Activated T-cell treated with anti-CD3 and anti-CD28 coated beads, Interleukin-2, amount 50 U/mL, for 1 hour (primary cell): ENCODE measurements at places on chromosomes 6 and 20.

DNA sequence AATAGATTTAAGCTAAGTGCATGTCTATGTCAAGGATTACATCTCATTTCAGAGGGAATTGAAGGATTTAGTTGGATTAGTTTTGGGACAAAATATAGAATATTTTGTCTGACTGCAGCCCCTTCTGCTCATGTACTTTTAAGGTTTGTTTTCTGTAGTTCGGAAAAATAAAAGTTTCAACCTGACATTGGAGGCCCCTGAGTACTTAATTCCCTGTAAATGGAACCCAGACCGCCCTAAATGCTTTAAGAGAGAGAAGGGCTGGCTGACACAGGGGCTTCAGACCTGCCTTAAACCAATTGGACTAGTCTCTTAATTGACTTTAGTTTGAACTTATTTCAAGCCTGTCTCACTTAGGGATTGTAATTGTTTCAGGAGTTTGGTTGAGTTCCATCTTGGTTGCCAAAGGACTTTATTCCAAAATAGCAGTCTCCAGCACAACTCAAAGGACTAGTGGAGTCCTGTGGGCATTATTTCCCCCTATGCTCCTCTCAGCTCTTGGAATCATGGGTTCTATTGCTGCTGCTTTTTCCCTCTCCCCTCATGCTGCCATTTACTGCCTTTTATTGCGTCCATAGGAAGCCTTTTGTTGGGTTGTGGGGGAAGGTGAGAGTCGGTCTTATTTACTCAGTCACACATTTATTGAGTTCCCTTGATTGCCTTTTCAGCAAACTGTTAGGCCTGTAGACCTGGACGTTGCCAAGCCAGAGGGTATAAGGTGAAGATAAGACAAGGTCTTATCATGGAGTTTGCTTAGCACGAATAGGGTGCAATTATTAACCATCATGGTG, 14.5 kb downstream of the BRD2 start:
- DNase-seq = no peak

DNA sequence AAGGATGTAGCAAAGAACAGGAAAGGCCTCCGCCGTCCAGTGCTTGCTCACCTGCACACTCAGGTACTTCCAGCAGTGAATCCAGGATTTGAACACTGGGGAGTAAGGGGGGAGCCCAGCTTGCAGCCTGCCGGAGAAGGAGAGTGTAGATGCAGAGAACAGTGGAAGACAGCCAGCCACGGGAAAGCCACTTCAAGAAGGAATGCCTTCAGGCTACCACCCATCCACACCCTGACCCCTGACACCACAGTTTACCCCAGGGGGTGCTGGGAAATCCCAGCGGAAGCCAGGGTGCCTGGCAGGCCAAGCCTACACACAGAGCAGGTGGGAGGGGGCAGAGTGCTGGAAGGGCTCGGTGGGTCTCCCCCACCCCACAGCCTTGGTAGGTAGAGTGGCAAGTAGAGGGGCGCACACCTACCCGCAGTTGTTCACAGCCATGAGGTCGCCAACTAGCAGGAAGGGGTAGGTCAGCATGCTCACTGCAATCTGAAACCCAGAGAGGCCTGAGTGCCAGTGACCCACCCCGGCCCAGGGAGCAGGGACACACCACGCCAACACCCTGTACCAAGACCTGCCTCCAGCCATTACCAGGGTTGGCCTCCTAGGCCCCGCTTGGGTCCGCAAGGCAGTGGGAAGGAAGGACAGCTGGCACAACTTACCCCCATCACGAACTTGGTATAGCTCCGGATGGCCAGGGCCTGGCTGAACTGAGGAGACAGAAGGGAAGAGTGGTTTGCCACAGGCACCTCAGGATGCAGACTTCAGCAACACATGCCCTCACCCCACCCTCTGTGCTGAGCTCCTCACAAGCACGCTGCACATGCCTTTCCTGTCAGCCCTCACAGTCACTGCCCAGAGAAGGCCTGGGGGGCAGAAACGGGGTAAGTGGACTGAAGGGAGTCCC, 15.7 kb downstream of the PI16 start:
- no peak for DNase-seq

DNA sequence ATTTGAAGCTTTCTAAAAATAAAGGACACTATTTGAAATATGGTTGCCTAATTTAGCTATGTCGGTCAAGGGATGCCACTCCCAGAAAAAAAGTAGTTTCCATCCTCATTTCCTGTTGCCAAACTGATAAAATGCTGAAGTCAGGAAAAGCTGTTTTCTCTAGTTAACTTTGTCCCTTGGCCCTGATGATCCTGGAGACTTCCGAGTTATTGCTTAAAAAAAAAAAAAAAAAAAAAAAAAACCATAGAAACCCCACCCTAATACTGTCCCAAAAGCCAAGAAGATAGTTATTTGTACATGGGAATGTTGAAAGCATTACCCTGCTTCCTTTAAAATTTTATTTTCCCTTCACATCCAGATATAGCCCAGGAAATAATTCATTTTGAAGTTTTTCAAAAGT, 236.7 kb downstream of the SOD2 start:
- DNase-seq = no peak

GRCh38 chr20:54107181-54107580, 36.8 kb upstream of the BCAS1 start:
- no peak for DNase-seq

GRCh38 chr6:7911345-7911725, 747 bp upstream of the TXNDC5 start:
- DNase-seq = no peak

DNA sequence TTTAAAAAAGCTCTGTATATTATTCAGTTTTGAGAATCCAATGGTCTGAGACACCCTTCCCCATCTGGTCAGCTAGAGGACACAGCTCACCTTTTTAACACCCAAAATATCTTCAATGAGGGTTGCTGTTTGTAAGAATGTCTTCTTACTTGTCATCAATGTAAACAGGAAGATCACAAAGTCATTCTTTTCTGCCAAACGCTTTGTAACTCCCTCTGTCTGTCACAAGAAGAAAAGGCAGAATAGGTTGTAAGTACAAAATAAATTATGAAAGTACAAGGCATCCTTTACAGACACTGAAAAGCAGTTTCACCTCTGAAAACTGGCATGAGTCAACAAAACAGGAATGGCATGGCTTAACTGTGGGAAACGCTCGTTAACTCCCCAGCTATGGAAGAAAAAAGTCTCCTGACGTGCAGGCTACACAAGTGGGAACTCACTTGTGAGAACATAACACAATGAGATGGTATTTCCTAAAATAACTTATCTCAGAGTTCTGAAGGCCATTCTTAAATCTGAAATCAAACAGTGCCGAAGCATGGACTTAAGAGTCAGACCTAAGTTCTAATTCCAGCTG, 42.7 kb downstream of the TRPC4AP start:
- DNase-seq = no peak

- DNase-seq = no peak
Measured at GRCh38 chr6:5518936-5519491, 257.7 kb downstream of the FARS2 start.

GRCh38 chr6:10383331-10384090, 31.4 kb downstream of the TFAP2A start:
- no peak for DNase-seq

DNA sequence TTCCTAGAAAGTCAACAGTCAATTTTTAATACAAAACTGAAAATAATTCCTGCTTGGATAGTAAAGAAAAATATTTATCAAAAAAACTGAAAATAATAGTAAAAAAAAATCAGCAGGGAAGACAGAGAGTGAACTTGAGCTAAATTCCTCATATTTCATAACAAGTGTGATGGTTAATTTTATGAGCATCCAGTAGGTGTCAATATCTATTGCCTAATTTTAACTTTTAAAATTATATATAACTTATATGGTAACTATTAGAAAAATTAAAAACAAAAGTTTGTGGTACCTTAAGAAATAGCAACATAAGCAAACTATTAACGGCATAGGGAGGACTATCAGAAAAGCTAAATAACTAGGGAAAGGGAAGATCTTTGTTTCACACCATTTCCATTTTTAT, 2.1 kb downstream of the EPM2A start:
- DNase-seq = no peak

GRCh38 chr6:130982135-130982534, 80.9 kb downstream of the EPB41L2 start:
- no peak for DNase-seq

DNA sequence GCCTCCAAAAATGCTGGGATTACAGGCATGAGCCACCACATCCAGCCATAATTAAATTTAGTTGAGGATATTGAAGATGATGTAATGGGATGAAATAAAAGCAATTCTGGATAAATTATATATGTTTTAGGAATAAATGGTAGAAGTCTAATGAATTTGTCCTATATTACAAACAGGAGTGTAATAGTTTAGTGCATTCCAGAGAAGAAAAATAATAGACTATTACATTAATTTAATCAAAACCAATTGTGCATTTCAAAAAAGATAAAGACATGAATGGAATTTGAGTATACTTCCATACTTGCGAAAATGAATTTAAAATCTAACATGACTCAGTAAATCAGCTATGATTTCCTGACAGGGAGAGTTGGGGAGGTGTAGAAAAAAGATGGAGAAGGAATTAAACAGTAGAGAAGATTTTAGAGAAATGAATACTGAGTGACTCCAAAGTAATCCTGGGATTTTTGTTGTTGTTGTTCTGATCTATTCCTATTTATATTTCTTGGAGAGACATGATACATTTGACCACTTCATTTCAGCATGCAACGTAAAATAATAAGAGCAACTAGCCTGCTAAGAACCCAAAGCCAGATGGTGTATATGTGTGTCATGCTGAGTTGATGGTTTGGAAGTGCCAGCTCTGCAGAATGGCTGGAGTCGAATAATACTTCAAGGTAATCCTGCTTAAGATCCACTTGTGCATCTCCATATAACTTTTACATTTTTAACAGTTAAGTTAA, 67.4 kb downstream of the AIG1 start:
- DNase-seq = no peak

GRCh38 chr6:119161438-119161837, 83.0 kb upstream of the FAM184A start:
- no peak for DNase-seq

DNA sequence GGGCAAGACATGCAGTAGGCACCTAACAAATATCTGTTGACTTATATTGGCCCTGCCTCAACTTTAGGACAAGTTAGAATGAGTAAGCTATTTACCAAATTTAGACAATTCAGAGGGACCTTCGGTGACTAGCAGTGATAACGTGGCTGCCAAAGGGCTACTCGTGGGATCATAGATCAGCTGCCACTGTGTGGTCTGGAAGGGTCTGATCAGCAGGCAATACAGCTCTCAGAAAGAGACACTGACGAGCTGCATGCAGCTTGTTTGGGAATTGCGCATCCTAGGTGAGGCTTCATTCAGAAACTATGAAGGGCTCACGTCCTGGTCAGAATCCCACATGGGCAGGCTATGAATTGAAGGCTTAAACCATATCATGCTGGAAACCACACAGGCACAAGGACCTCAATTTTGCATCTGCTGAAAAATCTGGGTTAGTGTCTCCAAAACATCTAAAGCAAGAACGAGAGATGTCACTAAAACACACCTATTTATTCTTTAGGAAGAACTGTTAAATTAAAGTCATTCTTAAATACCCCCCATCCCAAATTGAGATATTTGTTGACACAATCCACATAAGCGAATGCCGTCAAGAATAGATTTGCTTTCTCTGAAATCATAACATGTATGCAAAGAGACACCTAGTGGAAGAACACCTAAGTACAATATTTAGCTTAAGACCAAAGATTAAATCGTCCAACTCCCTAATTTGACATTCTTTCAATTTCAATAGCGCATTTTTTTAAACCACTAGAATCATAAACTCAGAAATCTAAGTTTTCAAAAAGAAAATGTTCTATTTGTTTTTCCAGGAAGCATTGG, 79.6 kb downstream of the IPCEF1 start:
- no peak for DNase-seq

GRCh38 chr6:5896476-5897200, 110.1 kb downstream of the NRN1 start:
- DNase-seq = no peak

DNA sequence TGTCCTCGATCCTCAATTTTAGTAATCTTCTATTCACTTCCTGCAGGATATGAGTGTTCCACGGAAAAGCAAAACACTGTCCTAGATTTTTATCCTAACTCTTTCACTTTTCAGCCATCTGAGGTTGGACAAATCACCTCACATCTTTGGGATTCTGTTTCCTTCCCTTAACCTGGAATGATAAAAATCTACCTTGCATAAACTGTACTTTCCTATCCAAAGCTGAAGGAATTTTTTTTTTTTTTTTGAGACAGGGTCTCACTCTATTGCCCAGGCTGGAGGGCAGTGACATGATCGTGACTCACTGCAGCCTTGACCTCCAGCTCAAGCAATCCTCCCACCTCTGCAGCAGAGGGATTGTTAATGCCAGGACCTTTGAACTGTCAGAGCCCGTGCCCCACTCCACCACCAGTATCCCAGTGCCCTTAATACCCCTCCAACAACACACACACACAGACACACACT, 20.5 kb downstream of the CAPN11 start:
- no peak for DNase-seq

DNA sequence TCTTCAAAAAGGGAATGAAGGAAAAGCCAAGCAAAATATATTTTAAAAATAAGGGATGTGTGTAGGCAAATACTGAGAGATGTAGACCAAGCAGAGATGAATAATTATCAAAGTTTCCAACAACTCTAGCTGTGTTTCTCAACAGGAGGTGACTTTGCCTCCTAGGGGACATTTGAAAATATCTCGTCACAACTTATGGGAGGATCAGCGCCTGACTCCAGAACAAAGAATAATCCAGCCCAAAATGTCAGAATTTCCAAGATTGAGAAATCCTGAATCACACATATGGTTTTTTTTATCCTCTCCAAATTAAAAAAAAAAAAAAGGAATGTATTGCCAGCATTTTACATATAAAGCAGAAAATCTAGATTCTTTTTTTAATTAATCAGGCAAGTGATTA, 241.2 kb upstream of the ZFP64 start:
- DNase-seq = no peak

DNA sequence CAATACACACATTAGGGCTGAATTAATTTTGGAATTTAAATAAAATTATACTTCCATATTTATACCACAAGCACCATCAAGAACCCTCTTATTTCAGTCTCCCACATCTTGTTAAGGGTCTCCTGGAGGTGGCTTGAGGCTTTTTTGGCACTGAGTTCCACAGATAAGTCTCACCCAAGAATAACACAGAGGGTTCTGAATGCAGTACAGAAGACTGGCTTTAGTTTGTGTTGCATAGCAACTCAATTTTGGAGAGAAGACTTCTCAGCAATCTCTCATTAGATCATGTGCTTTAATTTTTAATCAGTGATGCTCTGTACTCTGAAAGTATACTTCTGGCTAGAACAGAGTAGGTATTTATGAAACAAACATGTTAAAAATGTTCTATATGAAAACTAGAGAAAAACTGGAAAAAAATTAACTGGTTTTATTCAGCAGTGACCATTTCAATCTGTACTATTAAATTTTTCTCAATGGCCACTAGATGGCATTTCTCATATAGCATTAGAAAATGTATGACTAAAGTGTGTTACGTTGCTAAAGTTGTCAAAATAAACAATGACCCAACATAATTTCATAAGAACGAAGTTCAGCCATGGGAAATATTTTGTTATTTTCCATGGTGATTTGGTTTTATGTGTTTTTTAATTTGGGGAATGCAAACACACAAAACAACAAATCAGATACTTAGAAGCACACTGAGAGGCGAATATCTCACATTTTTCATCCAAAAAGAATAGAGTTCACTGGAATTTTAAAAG, 32.7 kb upstream of the MAP7 start:
- no peak for DNase-seq

GRCh38 chr6:64280569-64280968, 645.0 kb downstream of the PHF3 start:
- no peak for DNase-seq
